Cardiac muscle cell (in vitro differentiated cells and primary cell): ENCODE measurements at places on chromosomes 16 and 17. TPM values are rescaled to one million over a fixed set of nuclear protein-coding genes. Genes with fewer than 3 reads are reported as not detected.

GRCh38 chr16:11020792-11021551, 76.6 kb downstream of the CLEC16A start:
- DNase-seq: no peak

- peak; percentile 66 for DNase-seq
These were observed 38.5 kb downstream of the IGF2BP1 start for GRCh38 chr17:49035470-49036269.

DNA sequence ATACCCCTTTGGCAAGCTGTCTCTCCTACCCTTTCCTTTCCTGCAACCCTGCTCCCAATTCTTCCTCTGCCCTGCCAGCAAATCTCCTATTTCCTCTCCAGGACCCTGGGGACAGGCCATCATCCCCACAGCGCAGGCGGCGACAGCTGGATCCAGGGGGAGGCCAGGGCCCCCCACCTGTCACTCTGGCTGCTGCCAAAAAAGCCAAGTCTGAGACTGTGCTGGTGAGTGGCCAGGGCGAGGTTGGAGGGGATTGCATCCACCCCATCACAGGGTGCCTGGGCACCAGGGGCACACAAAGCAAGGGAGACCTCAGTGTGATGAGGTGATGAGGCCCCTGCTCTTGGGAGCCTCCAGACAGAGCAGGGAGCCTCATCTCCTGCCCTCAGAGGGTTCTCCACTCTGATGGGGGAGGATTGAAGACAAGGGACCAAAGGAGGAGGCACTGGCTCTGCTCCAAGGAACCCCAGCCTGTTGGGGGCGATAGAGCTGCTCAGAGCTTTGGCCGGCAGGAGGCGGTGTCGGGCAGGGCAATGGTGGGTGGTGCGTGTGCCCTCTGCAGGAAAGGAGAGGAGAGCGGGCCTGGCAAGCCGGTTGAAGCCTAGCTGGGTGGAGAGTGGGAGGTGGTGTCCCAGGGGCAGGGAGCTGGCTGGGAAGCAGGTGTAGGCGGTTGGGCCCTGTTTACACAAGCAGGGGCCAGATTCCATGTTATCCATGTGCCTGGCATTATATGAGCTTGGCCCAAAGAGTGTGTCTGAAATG, 15.6 kb upstream of the PDK2 start:
- DNase-seq: no peak

The PRSS22 gene
- not detected in 2 replicates for polyA plus RNA-seq

The XAF1 gene
- polyA plus RNA-seq: not detected in 2 replicates
